ENCODE measurements at places on chromosomes 16 and 17.
A peak's percentile ranks its signal among the peaks of the same experiment; 100 is the strongest.

DNA sequence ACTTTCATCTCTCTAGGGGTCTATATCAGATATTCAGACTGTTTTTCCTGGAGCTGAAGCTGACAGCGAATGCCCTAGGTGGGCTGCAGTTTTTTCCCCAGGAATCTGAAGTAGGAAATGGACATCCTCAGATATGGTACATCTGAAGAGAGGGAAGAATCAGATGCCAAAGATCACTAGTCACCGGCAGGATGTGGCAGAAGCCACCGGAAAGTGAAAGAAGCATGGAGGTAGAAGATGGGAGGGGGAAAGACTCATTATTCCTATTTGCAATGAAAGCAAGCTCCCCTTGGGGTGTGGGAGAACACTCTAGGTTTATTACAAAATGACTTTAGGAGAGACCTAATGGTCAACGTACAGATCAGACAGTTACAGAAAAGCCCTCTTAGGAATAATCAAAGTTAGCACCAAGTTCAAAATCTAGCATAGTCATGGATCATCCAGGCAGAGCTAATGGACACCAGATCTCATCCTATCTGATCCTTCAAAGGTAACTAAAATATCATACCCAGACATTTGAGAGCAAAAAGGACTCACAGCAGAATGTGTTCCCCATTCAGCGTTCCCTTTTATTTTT, 110.7 kb downstream of the HS3ST3A1 start:
- DNase-seq: no peak

DNA sequence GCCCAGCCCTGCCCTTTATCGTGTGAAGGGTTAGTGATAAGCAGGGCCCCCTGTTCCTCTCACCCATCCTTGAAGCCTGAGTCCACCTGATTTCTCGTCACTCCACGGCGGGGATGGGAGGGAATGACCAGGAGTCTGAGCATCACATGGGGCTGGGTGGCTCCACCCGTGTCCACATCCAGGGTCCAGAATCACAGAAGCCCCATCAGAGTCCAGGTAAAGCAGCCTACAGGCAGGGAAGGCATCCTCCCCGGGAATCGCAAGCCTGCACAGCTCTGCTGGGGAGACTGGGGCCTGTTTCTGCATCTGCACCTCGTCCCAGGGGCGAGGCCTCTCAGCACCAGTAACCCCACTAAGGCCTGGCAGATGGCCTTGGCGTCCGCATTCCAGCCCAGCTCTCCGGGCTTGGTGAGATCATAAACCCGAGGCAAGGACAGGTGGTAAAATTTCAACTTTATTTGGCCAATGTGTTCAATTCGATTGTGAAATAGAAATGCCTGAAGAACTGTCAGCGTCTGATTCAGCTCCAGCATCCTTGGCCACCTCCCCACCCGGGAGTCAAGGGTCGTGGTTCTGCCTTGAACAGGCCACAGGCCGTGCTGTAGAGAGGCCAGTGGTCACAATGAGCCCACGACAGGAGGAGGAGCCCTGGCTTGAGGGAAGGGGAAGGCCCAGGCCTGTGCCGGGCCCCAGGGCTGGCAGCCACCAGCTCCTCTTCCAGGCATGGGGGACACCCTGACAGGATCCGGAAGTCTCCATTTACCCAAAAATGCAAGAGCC, 8.1 kb upstream of the PPP1R27 start:
- DNase-seq: no peak

DNA sequence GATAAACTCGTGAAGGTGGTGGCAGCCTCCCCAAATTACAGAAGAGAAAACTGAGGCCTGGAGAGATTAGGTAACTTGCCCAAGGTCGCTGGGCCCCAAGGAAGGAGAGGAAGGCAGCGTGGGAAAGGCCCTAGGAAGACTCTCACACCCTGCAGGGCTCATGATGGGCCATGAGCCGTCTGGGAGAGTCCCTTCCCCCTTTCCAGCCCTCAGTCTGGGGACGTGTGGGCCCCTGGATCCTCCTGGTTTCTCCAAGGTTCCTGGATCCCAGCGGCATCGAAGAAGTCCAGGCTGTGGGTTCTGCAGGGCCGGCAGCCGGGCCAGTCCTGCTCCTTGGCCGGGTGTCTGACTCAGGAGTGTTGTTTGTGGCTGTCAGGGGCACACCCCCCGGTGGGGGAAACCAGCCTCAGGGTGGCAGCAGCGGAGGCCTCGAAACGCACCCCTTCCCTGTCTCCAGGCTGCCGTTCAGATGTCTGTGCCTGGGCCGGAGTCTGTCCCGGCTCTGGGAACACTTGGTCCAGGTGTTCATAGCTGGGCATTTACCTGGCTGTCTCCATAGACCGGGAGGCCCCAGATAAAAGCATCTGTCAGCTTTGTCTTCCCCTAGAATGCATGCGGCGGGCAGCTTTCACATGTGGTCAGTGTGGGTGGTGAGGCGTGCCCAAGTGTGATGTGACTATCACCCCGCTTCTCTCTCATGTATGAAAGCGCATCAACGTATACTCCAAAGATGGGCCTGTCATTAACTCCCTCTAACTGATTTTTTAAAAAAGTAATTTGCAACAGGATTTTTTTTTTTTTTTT, 3.7 kb upstream of the RAP1GAP2 start:
- DNase-seq: no peak

- no peak for DNase-seq
Observed at GRCh38 chr17:10585529-10585928, 36.1 kb upstream of the MYH2 start.

DNA sequence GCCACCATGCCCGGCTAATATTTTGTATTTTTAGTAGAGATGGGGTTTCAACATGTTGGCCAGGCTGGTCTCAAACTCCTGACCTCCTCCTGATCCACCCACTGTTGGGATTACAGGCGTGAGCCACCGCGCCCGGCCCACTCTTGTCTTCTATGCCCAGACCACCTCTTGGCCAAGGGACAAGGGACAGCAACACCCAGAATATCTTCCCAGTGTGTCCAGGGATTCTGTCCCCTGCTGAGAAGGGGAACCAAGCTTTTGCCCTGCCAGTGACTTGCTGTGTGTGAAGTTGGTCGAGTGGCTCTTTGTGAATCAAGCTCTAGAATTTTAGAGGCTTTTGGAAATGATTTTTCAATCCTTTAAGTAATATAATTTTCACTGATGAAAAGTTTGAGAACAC, 1.7 kb upstream of the MPO start:
- no peak for DNase-seq

DNA sequence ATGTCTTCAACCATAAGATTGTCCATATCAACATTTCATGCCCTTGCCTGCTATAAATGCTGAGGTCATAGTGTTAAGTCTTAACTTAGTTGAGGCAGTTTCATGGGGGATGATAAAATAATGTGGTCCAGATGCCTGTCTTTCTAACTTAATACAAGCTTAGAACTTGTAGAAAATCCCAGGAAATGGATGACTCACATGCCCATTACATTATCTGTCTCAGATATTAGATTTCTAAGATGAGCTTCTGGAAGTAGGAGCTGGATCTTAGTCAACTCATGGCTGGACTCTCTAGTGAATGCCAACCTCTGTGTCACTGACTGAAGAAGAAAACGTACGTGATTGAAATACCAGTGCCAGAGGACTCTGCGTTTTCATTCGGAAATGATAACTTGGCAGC, 797.5 kb upstream of the EEF2KMT start:
- no peak for DNase-seq

- DNase-seq: no peak
Observed at GRCh38 chr16:81551151-81551808, 106.7 kb downstream of the CMIP start.

GRCh38 chr16:78729687-78730086, 630.2 kb downstream of the WWOX start:
- DNase-seq: no peak

DNA sequence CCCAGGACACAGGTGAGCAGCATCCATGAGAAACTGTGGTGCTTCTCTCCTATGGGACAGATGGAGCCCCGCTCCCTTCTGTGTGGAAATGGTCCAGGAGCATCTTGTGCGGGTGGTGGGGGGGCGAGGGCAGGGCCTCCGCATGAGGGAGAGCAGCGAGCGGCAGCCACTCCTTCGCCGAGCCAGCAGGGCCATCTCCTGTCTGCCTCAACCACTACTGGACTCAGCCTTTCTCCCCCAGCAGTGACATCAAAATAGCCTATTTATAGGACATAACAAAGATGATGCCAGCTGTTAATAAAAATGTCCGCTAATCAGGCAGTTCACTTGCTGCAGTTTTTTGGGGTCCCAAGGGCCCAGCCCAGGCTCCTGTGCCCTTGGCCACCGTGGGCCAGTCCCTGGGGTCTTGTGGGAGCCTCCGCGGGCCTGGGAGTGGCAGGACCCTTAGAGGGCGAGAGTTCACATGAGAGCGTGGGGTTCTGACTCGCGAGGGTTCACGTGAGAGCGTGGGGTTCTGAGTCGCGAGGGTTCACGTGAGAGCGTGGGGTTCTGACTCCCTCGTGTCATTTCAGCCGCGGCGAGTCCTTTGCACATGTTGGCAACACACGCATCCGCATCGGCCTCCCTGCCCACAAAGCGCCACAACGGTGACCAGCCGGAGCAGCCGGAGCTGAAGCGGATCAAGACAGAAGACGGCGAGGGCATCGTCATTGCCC, 47.4 kb downstream of the WDR45B start:
- DNase-seq: no peak

DNA sequence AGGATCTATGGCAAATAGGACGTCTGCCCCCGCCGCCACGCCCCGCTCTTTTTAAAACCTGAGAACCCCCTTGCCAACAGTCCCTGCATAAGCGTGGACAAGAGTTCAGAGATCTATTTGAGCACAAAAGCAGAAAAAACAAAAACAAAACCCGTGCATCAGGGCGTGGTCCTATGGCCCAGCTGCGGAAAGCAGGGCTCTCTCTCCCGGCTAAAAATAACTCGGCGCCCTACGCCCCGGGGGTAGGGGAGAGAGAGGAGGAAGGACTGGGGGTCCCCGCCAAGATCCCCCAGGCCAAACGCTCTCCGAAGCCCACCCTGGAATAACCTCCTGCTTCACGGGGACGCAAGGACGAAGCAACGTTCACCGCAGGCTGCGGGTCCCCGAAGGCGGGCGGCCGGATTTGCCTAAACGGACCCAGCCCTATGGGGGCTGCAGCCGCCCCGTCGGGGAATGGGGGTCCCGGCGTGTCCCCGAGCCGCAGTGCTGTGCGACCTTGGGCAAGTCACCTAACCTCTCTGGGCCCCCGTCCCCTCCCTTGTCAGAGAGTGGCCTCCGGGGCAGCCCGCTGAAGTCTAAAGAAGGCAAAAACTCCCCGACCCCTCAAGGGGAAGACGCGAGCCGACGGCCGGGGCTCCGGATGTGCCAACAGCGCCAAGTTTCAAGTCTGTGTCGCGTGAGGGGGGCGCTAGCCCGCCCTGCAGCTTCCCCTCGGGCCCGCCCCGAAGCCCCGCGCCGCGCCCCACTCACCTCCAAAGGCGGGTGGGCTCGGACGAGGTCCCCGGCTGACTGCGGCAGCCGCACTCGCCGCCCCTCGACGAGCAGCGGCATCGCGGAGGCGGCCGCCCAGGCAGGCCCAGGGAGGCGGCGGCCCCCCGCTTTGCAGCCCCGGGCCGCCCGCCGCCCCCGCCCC, 477 bp downstream of the NTAN1 start:
- DNase-seq: no peak

DNA sequence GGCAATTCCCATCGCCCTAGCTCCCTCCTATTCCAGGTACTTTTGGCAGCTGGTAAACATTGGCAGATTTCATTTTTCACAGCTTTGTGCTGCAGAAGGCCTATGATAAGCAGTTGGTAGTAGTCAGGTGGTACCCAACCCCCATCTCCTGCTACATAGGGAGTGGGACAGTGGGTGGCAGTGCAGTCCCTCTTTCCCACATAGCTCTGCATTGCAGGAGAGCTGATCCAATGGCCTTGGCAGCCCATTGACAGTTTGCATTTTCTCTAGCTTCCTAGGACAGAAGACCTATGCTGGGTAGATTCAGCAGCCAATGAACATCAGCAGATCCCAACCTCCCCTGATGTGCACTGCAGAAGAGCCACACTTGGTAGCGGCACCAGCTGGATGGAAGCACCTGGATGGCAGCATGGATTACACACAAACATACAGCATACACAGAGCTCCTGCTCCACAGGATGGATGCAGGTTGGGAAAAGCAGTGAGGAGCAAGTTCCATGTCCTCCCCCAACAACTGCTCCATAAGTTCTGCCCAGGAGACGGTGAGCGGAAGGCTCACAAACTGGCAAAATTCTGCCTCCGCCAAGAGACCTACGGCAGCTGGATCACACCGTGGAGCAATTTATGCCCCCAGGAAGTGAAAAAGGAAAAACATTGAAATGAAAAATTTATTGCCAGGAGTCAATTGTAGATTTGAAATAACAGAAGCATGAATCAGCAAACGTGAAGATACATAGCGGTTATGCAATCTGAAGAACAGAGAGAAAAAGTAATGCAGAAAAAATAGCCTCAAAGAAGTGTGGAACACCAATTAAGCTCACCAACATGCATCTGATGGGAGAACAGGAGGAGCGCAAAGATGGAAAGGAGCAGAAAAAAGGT, 95.7 kb downstream of the CACNG1 start:
- no peak for DNase-seq

GRCh38 chr16:70582280-70582978, 58.8 kb downstream of the SF3B3 start:
- no peak for DNase-seq

DNA sequence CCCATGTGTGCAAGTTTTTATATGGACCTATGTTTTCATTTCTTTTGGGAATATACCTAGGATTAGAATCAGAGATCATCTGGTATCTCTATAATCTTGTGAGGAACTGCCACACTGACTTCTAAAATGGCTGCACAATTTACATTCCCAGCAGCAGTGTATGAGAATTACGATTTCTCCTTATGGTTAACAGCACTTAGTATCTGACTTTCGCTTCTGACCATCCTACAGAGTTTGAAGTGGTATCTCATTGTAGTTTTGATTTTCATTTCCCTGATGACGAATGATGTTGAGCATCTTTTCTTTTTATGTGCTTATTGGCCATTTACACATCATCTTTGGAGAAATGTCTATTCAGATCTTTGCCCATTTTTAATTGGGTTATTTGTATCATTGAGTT, 10.0 kb downstream of the C16orf96 start:
- no peak for DNase-seq

GRCh38 chr16:84718-85406, 6.8 kb downstream of the MPG start:
- DNase-seq: peak; percentile 95

GRCh38 chr16:19907161-19907992, 22.7 kb upstream of the GPRC5B start:
- no peak for DNase-seq

DNA sequence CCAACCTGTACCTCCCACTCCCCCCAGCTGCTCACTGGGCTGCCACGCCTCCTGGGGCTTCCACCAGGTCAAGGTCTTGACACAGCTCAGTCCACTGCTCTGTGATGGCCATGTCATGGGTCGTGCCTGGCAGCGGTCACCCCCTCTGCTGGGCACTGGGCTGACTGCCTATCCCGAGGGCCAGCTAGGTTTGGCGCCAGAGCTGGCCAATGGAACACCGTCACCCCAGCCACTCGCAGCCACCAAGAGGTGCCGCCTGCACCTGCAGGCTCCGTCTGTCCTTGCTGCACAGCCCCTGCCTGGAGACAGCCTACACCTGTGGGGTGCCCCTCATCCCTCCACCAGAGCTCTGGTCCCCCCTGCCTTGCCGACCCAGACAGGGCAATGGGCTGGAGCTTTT, 4.5 kb upstream of the RAB40C start:
- peak; percentile 48 for DNase-seq

All from SHP77 (cell line).